ENCODE measurements at places on chromosomes 7 and 10. TPM values are rescaled to one million over a fixed set of nuclear protein-coding genes. Genes with fewer than 3 reads are reported as not detected.

The SNCG gene
- not detected for total RNA-seq

The TAS2R60 gene
- total RNA-seq: not detected

- no peak for DNase-seq
Measured at GRCh38 chr10:102927311-102928010, 9.4 kb downstream of the CNNM2 start.

DNA sequence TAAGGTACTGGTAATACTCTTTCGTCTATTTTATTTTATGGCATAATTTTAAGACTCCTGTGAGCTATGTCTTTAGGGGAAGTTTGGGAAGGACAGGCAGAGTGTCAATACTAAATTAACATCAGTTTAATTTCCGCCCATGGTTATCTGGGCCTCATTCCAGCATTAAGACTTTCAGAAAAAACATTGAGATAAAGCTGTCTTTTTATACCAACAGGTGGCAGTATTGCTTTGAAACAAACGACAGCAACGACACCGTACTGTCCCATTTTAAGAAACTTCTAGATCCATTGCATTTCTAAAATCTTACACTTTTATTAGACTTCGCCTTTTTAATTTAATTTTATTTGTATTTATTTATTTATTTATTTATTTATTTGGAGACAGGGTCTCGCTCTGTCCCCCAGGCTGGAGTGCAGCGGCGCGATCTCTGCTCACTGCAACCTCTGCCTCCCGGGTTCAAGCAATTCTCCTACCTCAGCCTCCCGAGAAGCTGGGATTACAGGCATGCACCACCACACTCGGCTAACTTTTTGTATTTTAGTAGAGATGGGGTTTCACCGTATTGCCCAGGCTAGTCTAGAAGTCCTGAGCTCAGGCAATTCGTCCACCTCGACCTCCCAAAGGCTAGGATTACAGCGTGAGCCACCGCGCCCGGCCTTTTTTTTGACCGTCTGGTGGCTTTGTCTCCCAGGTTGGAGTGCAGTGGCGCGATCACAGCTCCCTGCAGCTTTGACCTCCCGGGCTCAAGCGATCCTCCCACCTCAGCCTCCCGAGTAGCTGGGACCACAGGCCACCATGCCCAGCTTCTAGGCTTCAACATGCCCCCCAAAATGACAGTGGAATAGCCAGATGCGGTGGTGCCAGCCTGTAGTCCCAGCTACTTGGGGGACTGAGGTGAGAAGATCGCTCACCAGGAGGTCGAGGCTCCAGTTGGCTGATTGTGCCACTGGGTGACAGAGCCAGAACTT, 78.7 kb upstream of the C1GALT1 start:
- DNase-seq: peak; percentile 26

GRCh38 chr10:92506336-92506735, 67.6 kb downstream of the IDE start:
- no peak for DNase-seq

The TLX1 gene
- not detected for total RNA-seq

GRCh38 chr10:119522747-119523426, 19.6 kb downstream of the RGS10 start:
- DNase-seq: no peak

DNA sequence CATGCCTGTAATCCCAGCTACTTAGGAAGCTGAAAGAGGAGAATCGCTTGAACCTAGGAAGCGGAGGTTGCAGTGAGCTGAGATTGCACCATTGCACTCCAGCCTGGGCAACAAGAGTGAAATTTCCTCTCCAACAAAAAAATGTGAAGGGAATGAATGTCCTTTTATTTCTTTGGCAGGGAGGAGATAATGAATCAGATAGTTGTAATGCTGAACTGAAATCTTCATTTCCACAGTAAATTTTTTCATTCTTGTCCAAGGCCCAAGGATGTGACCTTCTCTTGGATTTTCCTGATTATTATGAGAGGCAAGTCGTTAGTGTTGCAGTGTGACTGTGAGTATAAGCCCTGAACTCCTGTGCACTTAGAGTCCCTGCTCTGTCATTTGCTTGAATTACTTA, 13.6 kb downstream of the STAMBPL1 start:
- DNase-seq: no peak

The PAPOLB gene
- total RNA-seq: 0.14 TPM

- no peak for DNase-seq
Measured at GRCh38 chr7:44390701-44391100, 65.3 kb upstream of the CAMK2B start.

DNA sequence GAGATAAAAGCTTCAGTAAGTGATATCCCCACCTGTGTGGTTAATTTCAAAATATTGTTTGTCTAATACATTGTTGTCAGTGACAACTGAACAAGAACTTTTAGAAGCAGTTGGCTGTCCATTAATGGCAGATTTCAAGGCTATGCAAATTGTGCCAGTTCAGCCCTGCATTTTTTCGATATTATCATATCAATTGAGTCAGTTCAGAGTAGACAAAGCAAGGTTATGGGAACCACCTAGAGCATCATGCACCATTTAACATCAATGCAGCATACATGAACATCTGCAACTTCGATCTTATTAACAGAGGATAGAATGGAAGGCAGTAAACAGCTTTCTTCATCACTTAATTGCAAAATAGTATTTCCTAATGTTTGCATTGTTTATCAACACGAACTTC, 180.7 kb upstream of the KAT6B start:
- no peak for DNase-seq

DNA sequence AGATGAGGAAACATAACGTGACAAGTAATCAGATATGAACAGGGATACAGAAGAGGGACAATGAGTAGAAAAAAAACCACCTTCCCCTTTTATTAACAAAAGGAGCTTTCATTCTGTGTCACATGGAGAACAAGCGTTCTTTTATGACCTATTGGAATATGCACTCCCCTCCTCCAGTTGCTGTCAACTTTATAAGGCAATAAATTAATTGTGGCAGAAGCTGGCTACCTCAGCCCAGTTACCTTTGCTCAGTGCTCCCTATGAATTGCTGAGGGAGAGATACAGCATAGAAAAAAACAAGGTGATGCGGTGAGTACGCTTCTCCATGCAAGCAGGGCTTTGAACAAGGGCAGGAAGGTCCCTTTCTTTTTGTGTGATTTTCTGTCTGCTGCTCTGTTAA, at the start of gene MGAM2:
Gene MGAM2 (plus strand): TSS at position 220 of the 400 bp plus-strand sequence. CDS start 5,156 bp downstream, outside the sequence.
- no peak for DNase-seq

- DNase-seq: no peak
Measured at GRCh38 chr7:100080907-100081534, 502 bp downstream of the ZNF3 start.

- no peak for DNase-seq
Measured at GRCh38 chr10:77563638-77564270, 73.9 kb downstream of the KCNMA1 start.

DNA sequence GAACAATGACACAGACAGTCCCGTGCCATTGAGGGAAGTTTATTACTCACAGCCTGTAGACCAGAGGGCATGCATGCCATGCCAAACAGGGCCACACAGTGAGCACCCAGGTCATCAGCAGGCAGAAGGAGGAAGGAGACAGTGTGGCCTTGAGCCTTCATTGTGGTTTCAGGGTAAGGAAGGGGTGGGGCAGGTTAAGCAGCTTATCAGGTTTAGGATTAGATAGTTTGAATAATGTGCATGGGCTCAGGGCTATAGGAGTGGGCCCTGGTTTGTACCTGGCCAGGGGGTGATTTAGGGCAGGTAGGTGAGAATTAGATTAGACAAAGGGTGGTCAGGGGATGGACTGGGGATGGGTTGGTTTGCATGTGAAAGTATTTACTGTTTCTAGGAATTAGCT, 67.9 kb downstream of the ADCY1 start:
- no peak for DNase-seq

- DNase-seq: no peak
Measured at GRCh38 chr7:104010052-104010909, 20.8 kb upstream of the RELN start.

The NUDT13 gene
- 1.9 TPM for total RNA-seq

Data from kidney epithelial cell (primary cell).